ENCODE measurements at places on chromosomes 6 and 20.

- no peak for DNase-seq
These were observed 23.1 kb downstream of the ELOVL2 start for GRCh38 chr6:11021003-11021402.

DNA sequence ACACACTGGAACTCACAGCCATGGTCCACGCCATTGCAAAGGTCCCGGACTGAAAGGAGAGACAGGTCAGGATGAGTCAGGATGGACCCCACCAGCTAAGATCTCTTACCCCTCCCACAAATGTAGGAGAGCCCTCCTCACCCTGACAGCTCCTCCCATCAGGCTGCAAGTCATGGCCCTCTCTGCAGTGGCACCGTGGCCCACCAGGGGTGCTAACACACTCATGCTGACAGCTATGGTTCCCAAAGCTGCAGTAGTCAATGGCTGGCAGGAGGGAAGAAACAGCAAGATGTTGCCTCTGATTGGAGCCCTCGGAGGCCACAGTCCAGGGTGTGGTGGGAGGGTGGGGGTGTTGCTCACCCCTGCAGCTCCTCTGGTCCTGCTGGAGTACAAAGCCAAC lies 5.7 kb upstream of the RBPJL start:
- DNase-seq, result no peak

DNA sequence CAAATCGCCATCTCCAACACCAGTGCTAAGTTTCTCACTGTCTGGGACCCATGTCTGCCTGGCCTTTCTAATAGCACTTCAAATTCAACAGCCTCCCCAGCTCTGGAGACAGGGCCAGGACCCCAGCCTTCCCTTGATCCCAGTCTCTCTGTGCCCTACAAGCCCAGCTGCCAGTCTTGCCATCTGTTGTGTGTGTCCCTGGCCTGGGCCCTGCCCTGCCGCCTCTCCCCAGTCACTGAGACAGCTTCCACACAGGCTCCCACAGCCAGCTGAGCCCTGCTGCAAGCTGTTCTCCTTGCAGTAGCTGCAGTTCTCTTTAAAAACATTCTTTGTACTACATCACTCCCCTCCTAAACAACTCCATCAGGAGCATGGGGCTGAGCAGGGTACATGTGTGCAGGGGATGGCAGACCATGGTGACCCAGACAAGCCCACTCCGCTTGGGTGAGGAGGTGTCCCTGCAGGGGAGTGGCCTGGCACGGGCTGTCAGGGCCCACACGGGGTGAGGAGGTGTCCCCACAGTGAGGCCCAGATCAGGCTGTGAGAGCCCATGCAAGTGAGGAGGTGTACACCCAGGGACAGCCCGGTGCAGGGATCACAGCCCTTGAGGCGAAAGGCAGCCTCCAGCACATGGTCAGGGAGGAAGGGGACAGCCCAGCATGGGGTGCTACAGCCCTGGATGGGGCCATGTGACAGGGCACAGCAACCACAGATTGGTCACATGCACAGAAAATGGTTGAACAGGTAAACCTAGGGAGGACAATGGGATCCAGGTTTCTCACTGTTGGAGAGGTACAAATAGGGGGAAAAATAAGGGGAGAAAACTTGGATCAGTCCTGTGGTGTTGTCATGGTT lies 16.2 kb downstream of the CST7 start:
- no peak for DNase-seq

- DNase-seq, result no peak
These were observed 100.0 kb upstream of the CITED2 start for GRCh38 chr6:139474145-139475108.

DNA sequence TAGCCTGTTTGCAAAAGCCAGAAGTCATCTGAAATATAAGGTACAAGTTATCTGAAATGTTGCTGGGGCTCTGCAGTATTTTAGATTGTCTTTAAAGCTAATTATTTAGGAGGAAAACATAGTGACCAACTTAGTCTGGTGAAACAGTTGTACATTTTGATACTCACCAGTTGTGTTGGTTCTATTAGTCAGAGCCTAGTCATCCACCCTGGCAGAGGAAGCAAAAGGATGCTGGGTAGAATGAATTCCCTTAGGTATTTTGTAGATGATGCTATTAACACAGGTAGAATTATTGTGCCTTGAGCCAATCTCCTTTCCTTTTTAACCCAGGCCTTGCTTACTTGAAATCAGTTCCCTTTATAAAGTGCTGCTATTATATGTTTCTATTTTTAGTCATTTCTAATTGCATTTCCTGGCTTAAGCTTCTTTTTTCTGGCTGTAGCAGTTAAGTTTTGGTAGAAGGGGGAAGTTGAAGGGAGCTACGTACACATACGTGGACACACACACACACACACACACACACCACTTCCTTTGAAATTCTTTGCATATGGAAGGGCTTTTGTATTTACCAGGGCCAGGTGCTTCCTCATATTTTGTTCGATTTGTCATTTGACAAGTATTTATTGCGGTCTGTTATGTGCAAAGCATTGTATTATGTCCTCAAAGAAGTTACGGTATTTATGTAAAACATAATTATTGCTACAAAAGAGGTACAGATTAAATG lies 82.4 kb downstream of the RTN4IP1 start:
- DNase-seq, result no peak

GRCh38 chr6:52135217-52135616 lies 47.8 kb upstream of the PKHD1 start:
- no peak for DNase-seq

DNA sequence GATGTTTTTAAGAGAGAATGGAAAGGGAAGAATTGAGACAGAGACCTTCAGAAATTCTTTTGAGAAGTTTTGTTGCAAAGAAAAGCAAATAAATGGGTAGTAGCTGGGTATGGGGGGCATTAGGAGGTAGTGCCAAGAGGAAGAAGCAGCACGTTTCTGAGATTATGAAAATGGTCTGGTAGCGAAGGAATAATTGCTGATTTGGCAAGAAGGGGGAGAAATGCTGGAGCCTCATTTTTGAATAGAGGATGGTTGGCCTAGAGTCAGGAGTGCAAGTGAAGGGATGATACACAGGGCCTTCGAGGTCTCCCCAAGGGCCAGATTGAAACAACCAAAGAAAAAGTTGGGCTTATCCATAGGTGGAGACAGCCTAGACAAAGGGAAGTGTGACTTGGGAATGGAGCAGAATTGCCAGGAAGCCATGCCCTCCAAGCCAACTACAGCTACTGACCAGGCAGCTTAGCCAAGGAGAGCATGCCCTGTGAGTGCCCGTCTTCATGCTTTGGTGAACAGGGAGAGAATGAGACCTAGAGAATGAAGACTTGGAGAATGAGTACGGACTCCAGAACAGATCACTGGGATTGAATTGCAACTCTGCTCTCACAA lies 14.2 kb upstream of the TBC1D7 start:
- no peak for DNase-seq

GRCh38 chr6:73451223-73452106 lies 632 bp downstream of the CGAS start:
- DNase-seq, result peak; percentile 34

- peak; percentile 79 for DNase-seq
These were observed 8.6 kb downstream of the NKX2-2 start for GRCh38 chr20:21505161-21505809.

GRCh38 chr20:8811801-8812594 lies 256.9 kb upstream of the PLCB4 start:
- no peak for DNase-seq

DNA sequence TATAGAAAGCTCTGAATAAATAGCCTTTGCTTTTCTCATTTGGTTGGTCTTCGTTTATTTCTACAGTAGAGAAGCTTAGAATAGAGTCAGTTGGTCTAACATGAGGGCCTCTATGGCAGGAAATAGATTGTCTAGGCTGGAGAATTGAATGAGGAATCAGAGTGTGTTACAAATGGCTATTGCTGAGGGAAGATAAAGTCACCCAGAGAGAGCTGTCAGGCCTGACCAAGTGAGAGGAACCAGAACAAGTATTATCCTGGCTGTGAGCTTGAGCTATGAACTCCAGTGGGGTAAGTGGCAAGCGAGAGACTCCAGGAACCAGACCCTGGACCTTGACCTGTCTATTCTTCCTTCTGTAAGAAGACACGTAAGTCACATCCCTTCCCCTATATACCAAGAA lies 353.1 kb downstream of the CD83 start:
- DNase-seq, result no peak

DNA sequence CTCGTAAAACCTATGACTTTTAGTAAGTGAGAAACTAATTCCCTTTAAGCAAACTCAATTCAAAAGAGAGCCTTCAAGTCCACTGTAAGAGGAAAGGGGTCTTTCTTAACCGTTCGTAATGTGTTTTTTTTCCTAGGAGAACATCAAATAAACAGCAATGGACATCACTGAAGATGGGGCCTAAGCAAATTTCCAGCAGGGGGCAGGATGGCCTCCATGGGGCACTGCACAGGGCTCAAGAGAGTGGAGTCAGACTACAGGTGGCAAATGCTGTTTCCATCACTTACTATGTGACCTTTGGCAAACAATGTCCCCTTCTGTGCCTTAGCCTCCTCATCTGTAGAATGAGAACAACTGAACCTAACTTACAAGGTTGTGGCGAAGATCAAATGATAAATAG lies 88.7 kb downstream of the ARHGAP18 start:
- peak; percentile 15 for DNase-seq

DNA sequence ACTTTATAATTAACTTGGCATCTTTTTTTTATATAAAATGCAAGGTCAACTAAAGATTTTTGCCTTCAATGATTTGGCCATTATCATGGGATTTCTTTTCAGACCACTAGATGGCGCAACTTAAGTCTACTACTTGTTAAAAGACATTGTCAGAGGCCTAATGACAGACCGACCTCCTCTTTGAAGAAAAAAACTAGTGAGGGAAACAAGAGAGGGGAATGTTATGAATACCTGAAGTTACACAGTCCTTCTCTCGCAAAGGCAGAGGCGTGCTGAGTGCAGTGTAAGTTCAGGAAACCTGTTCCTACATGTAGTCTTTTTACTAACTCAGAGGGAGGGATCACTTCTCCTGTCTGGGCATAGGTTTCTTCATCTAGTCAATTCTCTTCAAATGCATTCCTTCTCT lies 9.3 kb downstream of the TRAPPC3L start:
- DNase-seq, result no peak

DNA sequence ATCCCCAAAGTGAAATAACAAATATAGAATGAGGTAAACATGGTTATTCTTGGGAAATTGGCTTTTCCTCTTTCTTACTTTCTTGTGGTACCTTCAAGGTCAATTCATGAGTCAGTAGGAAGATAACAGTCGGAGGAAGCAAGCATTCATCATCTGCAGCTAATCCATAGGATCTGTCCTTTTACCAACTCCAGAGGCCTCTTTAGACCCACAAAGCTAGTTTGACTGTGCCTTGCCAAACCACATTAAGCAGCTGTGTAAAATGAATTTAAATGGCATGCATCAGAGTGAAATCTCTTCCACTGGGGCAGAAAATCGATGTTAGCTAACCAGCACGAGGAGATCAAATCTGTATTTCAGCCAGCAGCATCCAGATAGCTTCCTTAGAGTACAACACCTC lies 171.3 kb downstream of the TMEM242 start:
- no peak for DNase-seq

GRCh38 chr6:137282254-137282653 lies 63.1 kb upstream of the IFNGR1 start:
- DNase-seq, result no peak

GRCh38 chr6:140782941-140783340 lies 1349.8 kb upstream of the GJE1 start:
- DNase-seq, result no peak

- DNase-seq, result no peak
These were observed 2.4 kb downstream of the FLRT3 start for GRCh38 chr20:14335052-14335451.

DNA sequence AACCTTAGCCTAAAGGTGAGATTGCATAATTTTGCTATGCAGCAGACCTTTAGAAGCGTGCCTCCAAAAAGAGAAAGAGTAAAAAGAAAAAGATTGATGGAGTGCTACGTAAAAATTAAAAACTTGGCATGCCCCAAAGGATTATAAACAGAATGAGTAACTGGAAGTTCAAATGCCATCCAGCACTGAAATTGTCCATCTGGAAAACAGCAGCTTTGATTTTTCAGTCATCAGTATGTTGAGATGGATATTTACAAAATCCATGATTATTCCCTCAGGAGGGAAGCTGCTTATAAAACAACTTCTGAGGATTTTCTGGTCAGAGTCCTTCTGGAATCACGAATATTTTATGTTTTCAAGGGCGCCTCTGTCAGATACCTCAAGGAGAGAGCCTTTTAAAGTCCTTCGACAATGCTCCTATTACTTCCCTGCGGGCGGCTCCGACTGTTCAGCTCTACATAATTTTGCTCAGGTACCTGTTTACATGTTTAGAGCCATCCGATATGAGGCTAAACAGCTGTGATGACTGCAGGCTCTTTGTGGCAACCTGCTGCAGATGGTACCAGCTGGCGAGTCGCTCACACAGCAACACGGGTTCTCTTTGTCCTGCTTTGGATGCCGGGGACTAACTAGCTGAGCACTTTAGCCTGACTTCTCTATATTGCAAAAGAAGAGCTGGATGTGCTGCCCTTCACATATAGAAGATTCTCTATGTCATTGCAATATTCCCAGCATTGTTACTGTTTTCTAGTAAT lies 83.3 kb downstream of the RCAN2 start:
- no peak for DNase-seq

DNA sequence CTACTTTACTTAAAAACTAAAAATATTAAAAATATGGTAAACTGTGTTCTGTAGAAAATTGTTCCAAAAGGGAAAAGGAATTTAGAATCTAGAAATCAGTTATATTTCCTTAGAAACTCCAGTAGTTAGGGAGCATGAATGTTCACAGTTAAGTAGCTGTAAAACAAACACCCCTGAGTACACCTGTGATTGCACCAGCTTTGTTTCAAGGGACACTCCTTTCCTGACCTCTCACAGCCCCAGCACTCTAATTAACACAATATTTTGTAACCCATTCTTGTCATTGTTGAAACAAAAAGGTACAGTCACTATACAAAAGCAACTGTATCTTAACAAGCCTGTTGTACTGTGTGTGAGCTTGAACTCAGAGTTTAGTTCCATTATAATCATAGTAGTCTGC lies 72.3 kb downstream of the NCOA7 start:
- no peak for DNase-seq

- DNase-seq, result no peak
These were observed 119.9 kb upstream of the MAFB start for GRCh38 chr20:40808936-40809335.

GRCh38 chr6:157258878-157259277 lies 64.4 kb downstream of the TMEM242 start:
- no peak for DNase-seq

GRCh38 chr6:19736066-19736465 lies 101.1 kb upstream of the ID4 start:
- no peak for DNase-seq

DNA sequence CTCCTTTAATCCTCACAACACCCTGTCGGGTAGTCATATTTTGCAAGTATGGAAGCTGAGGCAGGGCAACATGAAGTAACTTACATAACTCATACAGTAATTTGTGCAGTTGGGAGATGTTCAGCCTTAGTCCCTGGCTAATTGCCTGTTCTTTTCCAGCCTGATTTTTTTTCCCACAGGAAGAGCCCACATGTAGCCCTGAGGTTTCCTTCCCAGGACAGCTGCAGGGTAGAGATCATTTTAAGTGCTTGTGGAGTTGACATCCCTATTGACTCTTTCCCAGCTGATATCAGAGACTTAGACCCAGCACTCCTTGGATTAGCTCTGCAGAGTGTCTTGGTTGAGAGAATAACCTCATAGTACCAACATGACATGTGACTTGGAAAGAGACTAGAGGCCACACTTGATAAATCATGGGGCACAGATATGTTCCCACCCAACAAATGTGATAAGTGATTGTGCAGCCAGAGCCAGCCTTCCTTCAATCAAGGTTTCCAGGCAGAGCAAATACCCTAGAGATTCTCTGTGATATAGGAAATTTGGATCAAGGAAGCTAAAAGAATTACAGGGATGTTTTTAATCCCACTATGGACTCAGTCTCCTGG lies 5.0 kb upstream of the BTN2A1 start:
- DNase-seq, result no peak

GRCh38 chr6:34227761-34228421 lies 8.8 kb upstream of the HMGA1 start:
- no peak for DNase-seq

Measured in T-helper 9 cell (primary cell).